Activated CD4-positive, alpha-beta memory T cell treated with anti-CD3 and anti-CD28 coated beads, Interleukin-2, amount 10 ng/mL, durations not matched to agents 7 days and 5 days (primary cell): ENCODE measurements at places on chromosomes 7 and 10. TPM values are rescaled to one million over a fixed set of nuclear protein-coding genes. Genes with fewer than 3 reads are reported as not detected.

PTF1A gene
- total RNA-seq, result not detected

CASTOR2 gene
- total RNA-seq, result 4.3 TPM

DNA sequence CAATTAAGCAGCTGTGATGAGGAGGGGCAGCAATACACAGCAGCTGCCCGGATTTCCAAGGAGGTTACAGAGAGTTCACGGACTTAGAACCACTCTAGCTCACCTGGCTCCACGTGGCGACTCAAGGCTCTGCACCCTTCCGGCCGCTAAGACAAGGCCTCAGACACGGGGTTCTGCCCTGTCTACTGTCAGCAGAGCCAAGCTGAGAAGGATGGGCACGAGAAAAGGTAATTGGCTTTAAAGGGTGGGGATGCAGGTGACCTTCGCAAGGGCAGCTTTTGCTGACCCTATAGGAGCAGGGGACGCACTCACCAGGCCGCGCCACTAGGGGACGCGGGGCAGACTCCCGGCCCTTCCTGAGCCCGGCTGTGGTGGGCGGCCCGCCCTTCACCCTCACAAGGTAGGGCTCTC lies 152.4 kb downstream of the KIF20B start:
- no peaks in the 10 kb centered on the region for H3K36me3 ChIP-seq
- H3K4me1 ChIP-seq, result no peaks in the 10 kb centered on the region
- DNase-seq, result no peak
- H3K27ac ChIP-seq, result no peak overlapping the region
- peaks cover 3% of the 10 kb centered on the region for H3K27me3 ChIP-seq

- no peak overlapping the region for H3K27ac ChIP-seq
- H3K27me3 ChIP-seq, result peaks cover 5% of the 10 kb centered on the region
- H3K36me3 ChIP-seq, result no peaks in the 10 kb centered on the region
- no peaks in the 10 kb centered on the region for H3K4me1 ChIP-seq
- no peak overlapping the region for H3K4me3 ChIP-seq
Measured at GRCh38 chr10:22791665-22792064, 77.3 kb upstream of the PIP4K2A start.

DNA sequence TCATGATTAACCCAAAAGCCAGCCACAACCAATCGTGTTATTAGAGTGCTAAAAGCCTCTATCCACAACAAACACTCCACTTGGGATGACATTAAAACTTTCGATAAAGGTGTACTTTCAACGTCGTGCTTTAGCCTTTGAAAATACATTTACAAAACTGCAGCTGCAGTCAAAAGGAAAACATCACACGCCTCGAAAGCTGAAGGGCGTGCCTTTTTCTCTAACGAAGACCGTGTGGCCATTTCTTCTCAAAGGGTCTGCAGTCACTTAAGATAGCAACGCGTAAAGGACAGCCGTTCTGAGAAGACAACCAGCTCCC lies 1.1 kb downstream of the ARHGAP12 start:
- H3K4me3 ChIP-seq, result peak overlapping the region; percentile 78
- H3K4me1 ChIP-seq, result peaks cover 58% of the 10 kb centered on the region

- no peak overlapping the region for H3K4me3 ChIP-seq
- no peak for DNase-seq
- H3K4me1 ChIP-seq, result no peaks in the 10 kb centered on the region
- no peaks in the 10 kb centered on the region for H3K27me3 ChIP-seq
Measured at GRCh38 chr7:95730493-95731280, 41.7 kb upstream of the DYNC1I1 start.

DNA sequence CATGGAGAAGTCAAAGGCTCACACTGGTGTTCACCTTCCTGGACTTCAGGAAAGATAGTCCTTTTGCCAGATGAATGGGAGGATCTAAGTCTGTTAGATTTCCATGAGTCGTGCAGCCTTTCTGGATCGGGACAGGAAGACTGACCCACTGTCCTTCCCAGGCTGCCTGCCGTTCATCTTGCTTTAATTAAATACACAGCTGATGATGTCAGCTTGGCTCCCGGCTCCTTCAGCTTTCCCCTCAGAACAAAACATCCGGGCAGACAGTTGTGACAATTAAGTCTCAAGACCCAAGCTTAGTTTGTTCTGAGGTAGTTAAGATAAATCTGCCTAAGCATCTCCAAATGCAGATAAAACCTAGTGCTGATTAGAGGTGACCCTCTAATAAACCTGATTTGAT lies 58.6 kb downstream of the AUTS2 start:
- no peaks in the 10 kb centered on the region for H3K36me3 ChIP-seq
- DNase-seq, result no peak
- H3K27me3 ChIP-seq, result peaks cover 1% of the 10 kb centered on the region
- H3K4me3 ChIP-seq, result no peak overlapping the region
